Hematopoietic multipotent progenitor cell treated with erythropoietin and hydrocortisone succinate and interleukin-3 and kit ligand, for 8 days (in vitro differentiated cells): ENCODE measurements at places on chromosomes 1 and 21.

- DNase-seq: no peak
These were observed 1.9 kb upstream of the IRF2BP2 start for GRCh38 chr1:234611847-234612351.

- peak; percentile 93 for DNase-seq
These were observed 1.7 kb downstream of the HHAT start for GRCh38 chr1:210330279-210330866.

DNA sequence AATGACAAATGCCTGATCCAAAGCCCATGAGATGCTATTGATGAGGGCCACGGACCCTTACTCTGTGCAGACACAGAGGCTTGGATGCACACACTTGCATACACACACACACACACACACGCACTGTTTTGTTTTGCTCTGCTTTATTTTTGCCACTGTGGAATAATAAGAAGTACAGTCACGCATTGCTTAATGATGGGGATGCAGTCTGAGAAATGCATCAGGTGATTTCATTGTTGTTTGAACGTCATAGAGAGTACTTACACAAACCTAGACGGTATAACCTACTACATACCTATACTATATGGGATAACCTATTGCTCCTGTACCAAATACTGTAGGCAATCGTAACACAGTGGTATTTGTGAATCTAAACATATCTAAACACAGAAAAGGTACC is 104.4 kb downstream of the RHOU start:
- DNase-seq: no peak

- no peak for DNase-seq
These were observed 213.7 kb upstream of the CSF3R start for GRCh38 chr1:36696261-36696940.

DNA sequence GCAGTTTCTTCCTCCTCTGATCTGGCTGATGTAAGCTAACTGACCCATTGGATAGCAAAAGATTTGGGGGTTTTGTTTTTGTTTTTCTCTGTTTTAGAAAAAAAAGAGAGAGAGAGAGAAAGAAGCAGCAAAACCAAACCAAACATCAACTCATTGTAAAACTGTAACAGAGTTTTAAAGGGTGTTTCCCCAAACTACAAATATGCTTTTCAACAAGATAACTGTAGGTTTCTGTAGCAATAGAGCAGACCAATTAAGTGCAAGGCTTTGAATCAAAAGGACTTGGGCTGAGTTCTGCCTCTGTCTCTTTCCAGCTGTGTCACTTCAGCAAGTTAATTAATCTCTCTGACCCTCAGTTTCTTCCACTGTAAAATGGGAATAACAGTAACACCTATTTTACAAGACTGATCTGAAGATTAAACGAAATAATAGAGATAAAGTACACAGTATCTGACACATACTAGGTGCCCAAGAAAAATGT is 44.5 kb downstream of the RRAGC start:
- DNase-seq: no peak

DNA sequence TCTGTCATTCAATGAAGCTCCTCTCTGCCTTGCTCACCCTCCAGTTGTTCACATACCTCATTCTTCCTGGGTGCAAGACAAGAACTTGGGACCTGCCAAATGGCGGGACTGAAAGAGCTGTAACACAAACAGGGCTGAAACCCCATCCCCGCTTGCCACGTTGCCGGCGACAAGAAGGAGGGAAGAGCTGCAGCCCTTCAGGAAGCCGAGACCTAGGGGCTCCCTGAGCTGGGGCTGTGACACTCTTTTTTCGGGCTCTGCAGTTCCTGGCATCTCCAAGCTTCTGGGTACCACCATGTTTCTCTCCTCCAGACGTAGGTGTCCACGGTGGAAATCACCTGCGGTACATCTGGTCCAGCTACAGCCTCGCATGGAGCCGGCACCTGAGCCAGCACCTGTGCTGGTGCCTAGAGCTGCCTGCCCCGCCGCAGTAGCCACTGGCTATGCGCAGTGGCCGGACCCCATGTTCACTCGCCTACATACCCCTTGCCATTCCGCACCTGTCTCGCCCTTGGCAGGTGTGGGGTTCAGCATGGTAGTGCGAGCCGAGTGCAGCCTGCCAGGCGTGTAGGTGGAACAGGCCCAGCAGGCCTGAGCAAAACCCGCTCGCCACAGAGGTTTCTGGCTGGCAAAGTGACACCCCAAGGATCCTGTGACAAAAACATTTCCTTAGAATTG is 367.0 kb upstream of the NEGR1 start:
- no peak for DNase-seq

GRCh38 chr1:90561911-90562310 is 155.2 kb downstream of the BARHL2 start:
- no peak for DNase-seq

DNA sequence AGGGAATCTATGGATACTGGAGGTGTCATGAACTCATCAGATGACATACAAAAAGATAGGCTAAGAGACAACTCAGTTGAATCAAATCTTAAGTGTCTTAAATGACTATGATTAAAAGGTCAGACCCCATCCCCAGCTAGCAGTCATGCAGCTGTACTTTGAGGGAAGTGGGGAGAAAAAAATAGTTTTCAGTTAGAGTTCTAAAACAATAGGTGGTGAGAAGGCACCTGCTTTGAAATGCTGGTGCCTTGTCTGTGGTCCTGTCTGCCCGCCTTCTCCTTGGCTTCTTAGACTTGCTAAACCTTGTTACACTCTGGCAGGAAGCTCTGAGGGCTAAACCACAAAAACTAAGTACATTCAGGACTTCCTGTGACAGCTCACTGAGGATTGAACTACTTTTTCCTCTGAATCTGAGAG is 15.3 kb downstream of the CD2 start:
- DNase-seq: no peak

DNA sequence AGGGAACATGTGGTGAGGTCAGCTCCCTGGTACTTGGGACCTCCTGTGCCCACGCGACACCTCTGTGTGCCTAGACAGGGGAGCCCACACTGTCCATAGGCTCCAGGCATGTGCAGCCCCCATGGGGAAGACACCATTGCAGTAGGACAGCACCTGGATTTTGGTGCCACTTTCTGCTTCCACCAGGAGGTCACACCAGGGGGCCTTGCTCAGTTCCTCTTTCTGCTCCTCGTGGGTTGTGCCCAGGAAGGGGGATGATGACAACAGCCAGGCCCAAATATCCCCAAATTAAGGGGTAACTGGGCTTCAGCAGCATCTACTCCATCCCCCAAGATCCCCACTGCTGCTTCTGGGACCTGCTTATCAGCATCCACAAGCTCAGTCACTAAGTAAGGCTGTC is 358.2 kb upstream of the KAZN start:
- DNase-seq: no peak

GRCh38 chr1:14875524-14876509 is 277.3 kb downstream of the KAZN start:
- DNase-seq: no peak

GRCh38 chr1:219206350-219206749 is 32.7 kb downstream of the LYPLAL1 start:
- no peak for DNase-seq

DNA sequence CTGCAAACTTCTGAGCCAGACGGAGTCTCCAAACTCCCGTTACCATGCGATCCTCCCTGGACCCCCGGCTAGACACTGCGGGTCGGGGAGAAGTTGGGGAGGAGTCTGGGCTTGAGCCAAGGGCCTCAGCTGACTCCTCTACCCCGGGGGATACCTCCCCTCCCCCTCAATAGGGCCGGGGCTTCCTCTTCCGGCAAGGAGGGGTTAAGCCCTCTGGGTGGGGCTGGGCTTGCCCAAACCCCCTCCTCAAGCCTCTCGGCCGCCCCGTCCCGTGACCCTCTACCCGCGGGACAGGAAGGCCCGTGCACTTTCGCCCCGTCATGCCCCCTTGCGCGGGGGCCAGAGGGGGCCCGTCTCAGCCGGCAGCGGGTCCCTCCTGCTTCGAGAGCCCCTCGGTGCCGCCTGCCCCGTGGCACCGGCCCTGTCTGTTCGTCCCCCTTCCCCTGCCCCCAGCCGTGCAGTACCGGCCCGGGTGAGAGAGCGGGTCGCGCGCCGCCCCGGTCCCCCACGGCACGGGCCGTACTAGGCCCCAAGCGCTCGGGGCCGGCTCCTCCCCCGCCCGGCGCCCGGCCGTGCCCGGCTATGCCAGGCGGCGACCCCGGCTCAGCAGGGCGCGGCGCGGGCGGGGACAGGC is 652 bp downstream of the ARL8A start:
- DNase-seq: no peak

- DNase-seq: no peak
These were observed 17.0 kb upstream of the ADAR start for GRCh38 chr1:154624746-154625643.

DNA sequence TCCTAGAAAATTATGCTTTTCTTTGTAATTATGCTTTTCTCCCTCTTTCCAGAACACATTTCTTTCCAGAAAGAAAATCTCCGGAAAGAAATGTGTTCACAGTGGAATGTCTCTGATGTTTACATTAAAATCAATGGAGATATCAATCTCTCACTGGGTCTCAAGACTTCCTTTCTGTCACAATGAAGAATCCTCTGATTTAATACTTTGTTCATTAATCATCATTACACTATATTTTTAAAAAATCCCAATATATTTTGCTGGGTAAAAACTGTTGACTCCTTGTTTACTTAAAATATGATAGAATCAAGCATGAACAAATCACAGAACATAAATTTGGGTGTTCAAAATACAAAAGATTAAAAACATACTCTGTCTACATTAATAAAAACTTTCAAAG is 26.3 kb upstream of the TGFBR3 start:
- no peak for DNase-seq

DNA sequence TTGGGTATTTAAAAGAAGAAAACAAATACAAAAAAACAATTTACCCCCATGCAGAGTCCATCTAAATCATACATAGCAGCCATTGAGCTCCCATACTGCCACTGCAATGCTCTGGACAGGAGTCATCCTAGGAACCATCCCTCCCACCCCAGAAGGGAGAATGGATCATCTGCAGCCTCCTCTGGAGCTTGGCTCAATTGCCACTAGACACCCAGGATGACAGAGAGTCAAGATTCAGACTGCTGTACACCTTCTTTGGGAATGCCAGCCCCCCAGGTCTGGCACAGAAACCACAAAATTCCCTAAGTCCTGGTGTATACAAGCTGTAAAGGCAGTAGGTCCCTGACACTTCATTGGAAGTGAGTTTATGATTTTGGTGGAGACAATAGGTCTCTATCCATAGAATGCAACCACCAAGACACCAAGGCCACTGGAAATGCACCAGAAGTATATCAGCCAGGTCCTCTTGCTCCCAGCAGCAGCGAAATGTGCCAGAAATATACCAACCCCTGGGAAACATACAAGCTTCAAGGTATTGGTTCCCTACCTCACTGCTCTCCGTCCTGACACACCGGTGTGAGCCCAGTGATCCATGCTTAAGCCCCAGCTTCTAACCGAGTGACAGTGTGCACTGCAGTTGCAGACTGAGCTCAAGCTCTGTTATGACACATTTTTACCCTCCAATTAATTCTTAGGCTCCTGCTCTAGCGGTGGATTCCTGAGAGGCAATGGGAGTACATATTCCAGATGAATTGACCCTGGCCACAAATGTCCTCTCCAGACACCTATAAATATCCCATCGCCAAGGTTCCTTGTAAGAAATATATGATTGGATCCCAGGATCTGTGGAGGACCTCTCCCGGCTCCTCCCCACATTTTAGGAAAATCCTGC is 4.4 kb downstream of the TAL1 start:
- DNase-seq: peak; percentile 48

DNA sequence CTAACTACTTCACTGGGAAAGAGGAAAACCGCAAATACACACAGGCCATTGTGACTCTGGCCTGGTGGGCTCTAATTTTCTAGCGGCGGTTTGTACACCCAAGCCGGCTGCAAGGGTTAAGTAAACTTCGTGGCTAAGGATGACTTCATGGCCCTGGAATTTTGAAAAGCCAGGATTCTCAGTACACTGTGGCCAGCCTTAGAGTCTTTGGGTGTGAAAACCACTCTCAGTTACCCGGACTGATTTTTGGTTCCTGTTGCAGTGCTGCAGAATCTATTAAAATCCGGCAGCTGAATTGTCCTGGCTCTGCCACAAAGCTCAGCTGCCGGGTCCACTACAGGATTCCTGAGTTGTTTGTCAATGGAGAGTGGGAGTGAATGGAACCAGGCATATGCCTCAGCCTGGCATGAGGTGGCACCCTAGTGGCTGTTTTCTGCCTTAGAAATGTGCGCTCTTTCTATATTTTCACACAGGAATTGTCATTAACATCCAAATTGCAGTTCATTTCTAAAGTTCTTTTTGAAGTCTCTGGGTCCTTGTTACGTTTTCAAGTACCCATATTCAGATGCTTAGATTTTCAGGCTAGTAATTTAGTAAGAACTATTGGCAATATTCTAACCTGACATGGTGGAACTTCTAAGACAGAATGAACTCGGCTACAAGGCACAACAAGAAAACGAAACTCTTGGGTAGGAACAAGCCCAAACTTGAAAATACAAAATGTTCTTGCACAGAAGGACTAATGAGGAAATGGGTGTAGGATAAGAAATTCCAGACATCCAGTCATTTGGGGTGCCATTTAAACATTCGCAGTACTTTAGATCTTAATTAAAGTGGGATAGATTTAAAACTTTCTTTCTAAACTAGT is 255.9 kb downstream of the NFIA start:
- peak; percentile 55 for DNase-seq

DNA sequence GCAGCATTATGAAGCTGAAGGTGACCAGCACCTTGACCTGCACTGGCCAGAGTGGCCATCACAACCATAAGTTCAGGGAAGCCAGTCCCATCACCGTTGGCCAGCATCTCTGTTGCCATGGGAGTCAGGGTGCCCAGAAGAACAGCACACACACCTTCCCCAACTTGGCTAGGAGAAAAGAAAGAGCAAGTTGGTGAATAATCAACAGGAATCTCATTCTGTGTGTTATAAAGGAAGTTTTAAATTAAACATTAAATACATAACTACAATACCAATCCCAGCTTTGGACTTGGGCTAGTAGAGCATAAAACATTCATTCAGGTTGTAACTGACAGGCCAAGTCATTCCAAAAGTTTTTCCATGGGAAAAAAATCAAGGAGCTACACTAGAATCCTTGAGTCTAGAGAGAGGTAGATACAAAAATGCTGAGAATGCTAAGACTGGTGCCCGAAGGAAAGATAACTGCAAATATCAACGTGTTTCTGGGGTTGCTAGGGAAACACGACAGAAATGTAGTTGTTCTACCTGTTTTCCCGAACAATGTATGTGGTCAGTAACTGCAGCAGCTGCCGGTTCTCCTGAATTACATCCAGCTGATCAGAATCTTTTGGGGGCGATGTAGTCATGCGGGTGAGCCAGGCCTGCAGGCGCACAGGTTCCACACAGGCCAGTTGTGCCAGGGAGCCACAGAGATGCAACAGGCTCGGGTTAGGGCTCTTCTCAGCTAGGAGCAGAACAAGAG is 45.6 kb downstream of the UBR4 start:
- DNase-seq: no peak

DNA sequence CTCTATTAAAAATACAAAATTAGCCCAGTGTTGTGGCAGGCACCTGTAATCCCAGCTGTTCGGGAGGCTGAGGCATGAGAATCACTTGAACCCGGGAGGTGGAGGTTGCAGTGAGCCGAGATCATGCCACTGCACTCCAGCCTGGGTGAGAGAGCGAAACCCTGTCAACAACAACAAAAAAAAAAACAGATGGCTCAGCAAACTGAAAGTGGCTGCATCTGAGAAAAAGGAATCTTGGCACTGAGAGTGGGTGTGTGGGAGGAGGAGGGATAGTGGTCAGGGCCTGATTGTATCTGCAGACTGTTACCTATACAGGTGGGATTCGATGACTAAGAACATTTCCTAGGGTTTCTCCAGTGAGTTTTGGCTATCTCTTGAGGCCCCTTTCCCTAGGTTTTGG is 122.2 kb upstream of the BARHL2 start:
- DNase-seq: no peak

- DNase-seq: no peak
These were observed 1.3 kb downstream of the CDK18 start for GRCh38 chr1:205505791-205506190.
